G401 (cell line): ENCODE measurements at places on chromosomes 16 and 17. TPM values are rescaled to one million over a fixed set of nuclear protein-coding genes. Genes with fewer than 3 reads are reported as not detected.

The GAS7 gene
- 12.6 and 14.3 TPM in 2 replicates for total RNA-seq

The TTYH2 gene
- total RNA-seq, result 3.4 and 7.6 TPM in 2 replicates

The DPEP1 gene
- 0.55 TPM in 1 of 2 replicates, not detected in the other for total RNA-seq

The CEMP1 gene
- 1.4 TPM in 1 of 2 replicates, not detected in the other for total RNA-seq

The SENP3 gene
- total RNA-seq, result 157 and 182 TPM in 2 replicates
